ENCODE measurements at places on chromosomes 5 and 9. TPM values are rescaled to one million over a fixed set of nuclear protein-coding genes. Genes with fewer than 3 reads are reported as not detected.

EGFL7 gene
- 15.6 TPM for total RNA-seq

KLF4 gene
- 16.8 TPM for total RNA-seq

PGM5 gene
- 14.9 TPM for total RNA-seq

CMBL gene
- total RNA-seq = 11.2 TPM

Measured in smooth muscle cell of bladder (primary cell).